Activated CD8-positive, alpha-beta memory T cell treated with anti-CD3 and anti-CD28 coated beads for 4 hours (primary cell): ENCODE measurements at places on chromosomes 1 and 21.

- no peak for DNase-seq
Measured at GRCh38 chr1:48654606-48655210, 122.0 kb downstream of the BEND5 start.

DNA sequence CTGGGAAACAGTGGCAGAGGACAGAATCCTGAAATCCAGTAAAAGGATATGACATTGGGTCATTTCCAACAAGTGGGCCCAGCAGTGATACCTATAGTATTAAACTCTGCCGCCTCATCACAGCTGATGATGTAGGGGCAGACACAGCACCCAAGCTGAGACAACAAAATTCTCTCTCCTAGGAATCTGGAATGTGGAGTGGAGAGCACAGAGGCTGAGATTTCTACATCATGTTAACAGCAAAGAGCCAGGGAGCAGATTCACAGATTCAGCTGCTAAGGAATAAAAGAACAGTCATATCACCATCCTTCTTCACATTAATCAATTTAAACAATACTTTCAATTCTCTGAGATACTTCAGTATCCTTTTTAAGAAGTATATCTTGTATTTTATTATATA, 61.9 kb downstream of the CRP start:
- DNase-seq = no peak

GRCh38 chr1:163570071-163570470, 248.3 kb downstream of the NUF2 start:
- DNase-seq = no peak

DNA sequence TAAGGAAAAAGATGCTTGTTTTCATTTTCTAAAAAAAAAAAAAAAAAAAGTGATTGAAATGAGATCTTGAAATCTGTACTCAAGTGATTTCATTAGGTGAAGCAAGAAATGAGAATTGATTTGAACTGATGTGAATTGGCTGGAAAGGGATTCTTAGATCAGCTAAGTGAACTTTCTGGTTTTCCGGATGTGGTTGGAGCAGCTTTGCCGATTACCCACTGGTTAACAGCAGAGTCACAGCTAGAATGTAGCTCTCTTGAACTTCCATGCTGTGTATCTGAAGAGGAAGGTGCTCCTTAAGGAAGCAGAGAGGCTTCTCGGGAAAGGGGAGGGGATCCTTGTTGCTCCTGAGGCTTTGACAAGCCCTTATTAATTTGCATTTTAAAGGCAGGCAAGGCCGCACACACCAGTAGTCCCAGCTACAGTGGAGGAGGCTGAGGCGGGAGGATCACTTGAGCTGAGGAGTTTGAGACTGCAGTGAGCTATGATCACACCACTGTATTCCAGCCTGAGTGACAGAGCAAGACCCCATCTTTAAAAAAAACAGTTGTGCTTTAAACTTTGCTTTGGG, 28.7 kb upstream of the PWP2 start:
- no peak for DNase-seq
